ENCODE measurements at places on chromosomes 6 and 20. TPM values are rescaled to one million over a fixed set of nuclear protein-coding genes. Genes with fewer than 3 reads are reported as not detected.

GID8 gene
- total RNA-seq, result 26.2 TPM

DNA sequence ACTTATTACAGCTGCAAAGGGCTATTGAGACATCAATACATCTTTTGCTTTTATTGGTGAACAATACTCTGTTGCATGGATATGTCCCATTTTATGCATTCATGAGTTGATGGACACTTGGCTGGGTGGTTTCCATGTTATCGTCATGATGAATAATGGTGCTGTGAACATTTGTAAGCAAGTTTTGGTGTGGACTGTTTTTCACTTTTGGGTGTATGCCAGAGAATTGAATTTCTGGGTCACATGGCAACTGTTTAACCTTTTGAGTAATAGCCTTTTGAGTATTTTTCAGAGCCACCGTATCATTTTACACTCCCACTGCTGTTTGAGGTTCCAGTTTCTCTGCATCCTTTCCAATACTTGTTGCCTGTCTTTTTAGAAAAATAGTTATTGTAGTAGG, 107.0 kb downstream of the JARID2 start:
- H3K4me1 ChIP-seq, result peaks cover 41% of the 10 kb centered on the region
- H3K27me3 ChIP-seq, result no peaks in the 10 kb centered on the region
- no peaks in the 10 kb centered on the region for H3K36me3 ChIP-seq
- no peak overlapping the region for H3K4me3 ChIP-seq
- DNase-seq, result no peak

- peaks cover 51% of the 10 kb centered on the region for H3K4me1 ChIP-seq
- H3K4me3 ChIP-seq, result no peak overlapping the region
- DNase-seq, result no peak
- H3K27me3 ChIP-seq, result no peaks in the 10 kb centered on the region
Measured at GRCh38 chr6:143741480-143741879, 63.7 kb downstream of the PHACTR2 start.

- H3K4me1 ChIP-seq, result no peaks in the 10 kb centered on the region
- H3K27me3 ChIP-seq, result no peaks in the 10 kb centered on the region
- H3K36me3 ChIP-seq, result peaks cover 31% of the 10 kb centered on the region
Measured at GRCh38 chr6:109718991-109719390, 27.9 kb downstream of the FIG4 start.

TNF gene
- total RNA-seq, result 4.5 TPM

VWA7 gene
- 4.2 TPM for total RNA-seq

- peak overlapping the region; percentile 49 for H3K27ac ChIP-seq
- H3K27me3 ChIP-seq, result no peaks in the 10 kb centered on the region
- H3K36me3 ChIP-seq, result no peaks in the 10 kb centered on the region
- DNase-seq, result no peak
Measured at GRCh38 chr6:150116200-150116800, 26.5 kb upstream of the PPP1R14C start.

OOEP gene
- total RNA-seq, result not detected

ALDH8A1 gene
- 0.86 TPM for total RNA-seq

PAQR8 gene
- total RNA-seq, result 6.8 TPM

DNA sequence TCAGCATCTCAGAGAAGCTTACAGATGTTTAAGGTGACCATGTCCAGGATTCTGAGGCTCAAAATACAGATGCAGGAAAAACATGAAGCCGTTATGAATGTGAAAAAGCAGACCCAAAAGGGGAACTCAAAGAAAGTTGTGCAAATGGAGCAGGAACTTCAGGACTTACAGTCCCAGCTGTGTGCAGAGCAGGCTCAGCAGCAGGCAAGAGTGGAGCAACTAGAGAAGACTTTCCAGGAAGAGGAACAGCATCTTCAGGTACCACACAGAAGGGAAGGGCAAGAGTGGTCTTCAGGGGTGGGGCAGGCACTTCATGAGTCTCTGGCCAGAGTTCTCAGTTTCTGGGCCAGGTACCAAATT, 15.2 kb downstream of the RNF8 start:
- peaks cover 32% of the 10 kb centered on the region for H3K4me1 ChIP-seq
- peak overlapping the region; percentile 28 for H3K27ac ChIP-seq
- H3K36me3 ChIP-seq, result peaks cover 23% of the 10 kb centered on the region
- DNase-seq, result no peak
- no peak overlapping the region for H3K4me3 ChIP-seq

PLA2G7 gene
- 20.0 TPM for total RNA-seq

GRCh38 chr6:96864216-96865054, 27.2 kb upstream of the GPR63 start:
- H3K27me3 ChIP-seq, result no peaks in the 10 kb centered on the region
- H3K36me3 ChIP-seq, result no peaks in the 10 kb centered on the region
- no peak overlapping the region for H3K4me3 ChIP-seq
- no peak overlapping the region for H3K27ac ChIP-seq
- no peaks in the 10 kb centered on the region for H3K4me1 ChIP-seq

GRCh38 chr20:23625236-23625964, 12.4 kb downstream of the CST3 start:
- no peaks in the 10 kb centered on the region for H3K36me3 ChIP-seq
- DNase-seq, result no peak
- no peak overlapping the region for H3K27ac ChIP-seq
- peaks cover 15% of the 10 kb centered on the region for H3K4me1 ChIP-seq
- no peak overlapping the region for H3K4me3 ChIP-seq
- no peaks in the 10 kb centered on the region for H3K27me3 ChIP-seq

GRCh38 chr6:25094726-25095125, 159.0 kb upstream of the RIPOR2 start:
- peaks cover 4% of the 10 kb centered on the region for H3K4me1 ChIP-seq
- DNase-seq, result no peak
- no peaks in the 10 kb centered on the region for H3K27me3 ChIP-seq

- H3K4me3 ChIP-seq, result no peak overlapping the region
- H3K27me3 ChIP-seq, result no peaks in the 10 kb centered on the region
- peaks cover 8% of the 10 kb centered on the region for H3K4me1 ChIP-seq
- no peak overlapping the region for H3K27ac ChIP-seq
- DNase-seq, result no peak
- H3K36me3 ChIP-seq, result peaks cover 31% of the 10 kb centered on the region
Measured at GRCh38 chr6:63683071-63683603, 47.5 kb downstream of the PHF3 start.

GRCh38 chr6:90187437-90188121, 109.1 kb downstream of the BACH2 start:
- no peaks in the 10 kb centered on the region for H3K27me3 ChIP-seq
- peaks cover 50% of the 10 kb centered on the region for H3K4me1 ChIP-seq
- H3K36me3 ChIP-seq, result no peaks in the 10 kb centered on the region
- DNase-seq, result no peak

GRCh38 chr6:19851241-19852089, 14.3 kb downstream of the ID4 start:
- H3K4me3 ChIP-seq, result no peak overlapping the region
- peaks cover 6% of the 10 kb centered on the region for H3K4me1 ChIP-seq
- H3K27me3 ChIP-seq, result no peaks in the 10 kb centered on the region
- peak overlapping the region; percentile 31 for H3K27ac ChIP-seq
- no peak for DNase-seq

TRDN gene
- not detected for total RNA-seq

DNA sequence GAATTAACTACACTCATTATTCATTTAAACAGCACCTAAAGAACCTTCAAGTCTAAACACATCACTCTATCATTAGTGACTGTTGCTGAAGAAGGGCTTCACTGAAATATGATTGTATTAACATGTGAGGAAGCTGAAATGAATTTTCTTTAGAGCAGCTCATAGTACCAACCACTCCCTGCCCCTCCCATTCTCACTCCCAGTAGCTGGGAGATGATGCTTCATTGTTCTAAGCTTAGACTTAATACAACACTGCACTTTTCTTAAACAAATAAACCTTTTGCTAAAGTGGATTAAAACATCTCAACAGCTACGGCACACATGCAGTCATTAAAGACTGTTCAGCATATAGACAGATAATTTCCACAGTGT, 63.1 kb downstream of the ATXN1 start:
- H3K36me3 ChIP-seq, result no peaks in the 10 kb centered on the region
- H3K27ac ChIP-seq, result no peak overlapping the region
- H3K27me3 ChIP-seq, result no peaks in the 10 kb centered on the region
- H3K4me1 ChIP-seq, result peaks cover 37% of the 10 kb centered on the region

- no peak overlapping the region for H3K27ac ChIP-seq
- no peak overlapping the region for H3K4me3 ChIP-seq
- peaks cover 5% of the 10 kb centered on the region for H3K36me3 ChIP-seq
- H3K4me1 ChIP-seq, result no peaks in the 10 kb centered on the region
- DNase-seq, result no peak
Measured at GRCh38 chr6:119207971-119208725, 129.7 kb upstream of the FAM184A start.

DNA sequence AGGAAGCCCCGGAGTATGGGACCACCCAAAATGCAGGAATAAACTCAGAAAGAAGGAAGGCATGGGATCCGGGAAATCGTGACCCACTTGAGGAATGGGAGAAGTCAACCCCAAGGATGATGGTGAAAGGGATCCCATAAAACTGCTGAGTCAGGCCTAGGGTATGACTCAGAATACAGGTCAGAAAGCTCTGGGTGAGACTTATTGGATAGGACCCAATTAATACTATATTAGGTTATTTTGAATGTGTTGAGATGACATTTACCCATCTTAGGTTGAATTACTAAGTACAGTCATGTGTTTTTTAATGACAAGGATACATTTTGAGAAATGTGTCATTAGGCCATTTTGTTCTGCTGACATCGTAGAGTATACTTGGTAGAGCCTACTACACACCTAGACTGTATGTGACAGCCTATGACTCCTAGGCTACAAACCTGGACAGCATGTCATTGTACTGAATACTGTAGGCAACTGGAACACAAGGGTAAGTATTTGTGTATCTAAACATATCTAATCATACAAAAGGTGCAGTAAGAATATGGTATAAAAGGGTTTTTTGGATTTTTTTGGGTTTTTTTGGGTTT, 17.1 kb upstream of the HIVEP1 start:
- H3K27ac ChIP-seq, result no peak overlapping the region
- no peaks in the 10 kb centered on the region for H3K27me3 ChIP-seq
- DNase-seq, result no peak
- H3K4me1 ChIP-seq, result no peaks in the 10 kb centered on the region
- H3K4me3 ChIP-seq, result no peak overlapping the region
- H3K36me3 ChIP-seq, result no peaks in the 10 kb centered on the region

Measured in lower lobe of right lung (tissue), 2 donors.